Brain (organoid and tissue), 16 donors: ENCODE measurements at places on chromosomes 12 and 14. TPM values are rescaled to one million over a fixed set of nuclear protein-coding genes. Genes with fewer than 3 reads are reported as not detected.

DNA sequence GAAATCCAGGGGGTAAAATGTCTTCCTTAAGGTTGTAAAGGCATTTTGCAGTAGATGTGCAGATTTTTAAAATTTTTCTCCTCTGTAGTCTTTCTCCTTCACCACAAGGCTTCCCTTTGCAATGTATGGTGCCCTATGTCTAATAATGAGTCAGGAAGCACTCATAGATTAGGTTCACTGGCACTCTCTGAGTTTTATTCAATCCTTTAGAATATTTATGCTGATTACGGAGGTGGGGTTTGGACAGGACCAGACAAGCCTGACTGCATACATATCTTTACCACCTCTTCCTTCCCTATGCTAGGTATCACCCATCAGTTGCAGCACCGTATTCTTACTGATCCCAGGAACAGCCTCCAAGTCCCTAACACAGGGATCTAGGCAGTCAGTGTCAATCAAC is 99.5 kb downstream of the NEDD1 start:
- DNase-seq, result no peak

DNA sequence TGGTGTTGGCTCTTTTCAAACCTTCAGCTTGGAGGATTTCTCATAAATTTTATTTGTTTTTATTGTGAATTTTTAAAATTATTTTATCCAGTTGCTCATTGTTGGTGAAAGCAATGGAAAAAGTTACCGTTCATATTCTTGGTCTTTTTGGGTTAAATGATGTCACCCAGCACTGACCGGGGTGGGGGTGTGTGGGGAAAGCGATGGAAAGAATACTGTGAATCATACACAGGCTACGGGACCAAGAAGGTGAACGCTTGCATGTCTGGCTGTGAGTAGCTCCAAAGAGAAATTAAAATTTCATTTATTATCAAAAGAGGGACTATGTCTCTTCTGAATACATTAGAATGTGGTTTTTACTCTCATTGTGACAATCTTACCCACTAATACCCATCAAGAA is 430.1 kb downstream of the AEBP2 start:
- no peak for DNase-seq

DNA sequence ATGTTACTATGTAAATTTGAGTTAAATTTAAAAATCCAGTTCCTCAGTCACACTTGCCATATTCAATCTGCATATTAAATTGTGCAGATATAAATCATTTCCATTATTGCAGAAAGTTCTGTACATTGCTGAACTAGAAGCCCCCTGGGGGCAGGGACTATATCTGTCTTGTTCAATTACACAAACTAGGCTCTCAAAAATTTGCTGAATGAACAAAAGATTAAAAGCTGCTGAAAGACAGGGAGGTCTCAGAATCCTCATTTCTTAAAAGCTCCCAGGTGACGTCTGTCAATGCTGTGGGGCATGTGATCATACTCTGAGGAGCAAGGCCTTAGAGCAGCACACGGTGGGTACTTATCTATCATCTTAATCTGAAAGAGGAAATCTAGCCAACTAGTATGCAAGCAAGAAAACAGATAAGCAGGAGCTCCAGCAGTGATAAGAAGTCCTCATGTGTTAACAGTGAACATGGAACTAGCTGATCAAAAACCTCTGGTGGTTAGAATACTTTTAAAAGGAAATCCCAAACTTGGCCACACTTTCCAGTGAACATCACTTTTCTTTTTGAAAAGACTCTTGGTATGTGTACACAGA is 60.5 kb downstream of the APPL2 start:
- no peak for DNase-seq

- no peak for DNase-seq
Observed at GRCh38 chr12:78403681-78404080, 460.9 kb upstream of the SYT1 start.

GRCh38 chr14:89266754-89267153 is 150.3 kb downstream of the FOXN3 start:
- DNase-seq, result no peak

The IAPP gene
- not detected for polyA plus RNA-seq
